ENCODE measurements at places on chromosomes 6 and 20.
A peak's percentile ranks its signal among the peaks of the same experiment; 100 is the strongest.

DNA sequence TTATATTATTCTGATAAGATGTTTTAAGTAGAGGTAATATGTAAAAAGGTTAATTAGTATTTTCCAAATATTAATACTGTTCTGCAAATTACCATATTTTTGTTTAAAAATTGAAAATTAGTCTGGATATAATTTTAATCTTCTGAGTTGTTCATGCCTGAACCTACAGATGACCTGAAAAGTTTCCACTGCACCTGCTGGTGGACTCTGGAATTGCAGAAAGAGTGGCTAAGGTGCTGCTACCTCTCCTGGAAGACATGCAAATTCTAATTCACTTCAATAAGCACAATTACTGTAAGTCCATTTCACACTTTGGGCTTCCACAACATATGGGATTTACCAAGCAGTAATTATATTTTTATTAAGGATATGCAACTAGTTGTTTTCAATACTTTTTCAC, 77.7 kb upstream of the OLIG3 start:
- peak; percentile 19 for DNase-seq

DNA sequence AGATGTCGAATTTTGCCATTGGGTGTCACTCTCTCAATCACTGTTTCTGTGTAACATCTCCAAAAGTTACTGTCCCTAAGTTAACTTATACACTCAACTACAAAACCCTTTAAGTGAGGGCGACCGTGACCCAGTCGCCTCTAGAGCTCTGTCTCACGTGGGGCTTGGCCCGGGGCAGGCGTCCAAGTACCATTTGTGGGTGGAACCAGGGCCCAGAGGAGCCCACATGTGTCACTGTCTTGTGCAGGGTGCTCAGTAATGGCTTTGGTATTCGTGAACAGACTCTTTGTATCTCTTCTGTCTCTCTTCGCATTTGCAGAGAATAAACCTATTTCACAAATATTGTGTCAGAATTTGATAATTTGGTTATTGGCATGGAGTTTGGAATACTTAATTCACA, 109.9 kb upstream of the THBS2 start:
- DNase-seq: no peak

GRCh38 chr6:36853325-36853724, 14.1 kb upstream of the CPNE5 start:
- DNase-seq: no peak

DNA sequence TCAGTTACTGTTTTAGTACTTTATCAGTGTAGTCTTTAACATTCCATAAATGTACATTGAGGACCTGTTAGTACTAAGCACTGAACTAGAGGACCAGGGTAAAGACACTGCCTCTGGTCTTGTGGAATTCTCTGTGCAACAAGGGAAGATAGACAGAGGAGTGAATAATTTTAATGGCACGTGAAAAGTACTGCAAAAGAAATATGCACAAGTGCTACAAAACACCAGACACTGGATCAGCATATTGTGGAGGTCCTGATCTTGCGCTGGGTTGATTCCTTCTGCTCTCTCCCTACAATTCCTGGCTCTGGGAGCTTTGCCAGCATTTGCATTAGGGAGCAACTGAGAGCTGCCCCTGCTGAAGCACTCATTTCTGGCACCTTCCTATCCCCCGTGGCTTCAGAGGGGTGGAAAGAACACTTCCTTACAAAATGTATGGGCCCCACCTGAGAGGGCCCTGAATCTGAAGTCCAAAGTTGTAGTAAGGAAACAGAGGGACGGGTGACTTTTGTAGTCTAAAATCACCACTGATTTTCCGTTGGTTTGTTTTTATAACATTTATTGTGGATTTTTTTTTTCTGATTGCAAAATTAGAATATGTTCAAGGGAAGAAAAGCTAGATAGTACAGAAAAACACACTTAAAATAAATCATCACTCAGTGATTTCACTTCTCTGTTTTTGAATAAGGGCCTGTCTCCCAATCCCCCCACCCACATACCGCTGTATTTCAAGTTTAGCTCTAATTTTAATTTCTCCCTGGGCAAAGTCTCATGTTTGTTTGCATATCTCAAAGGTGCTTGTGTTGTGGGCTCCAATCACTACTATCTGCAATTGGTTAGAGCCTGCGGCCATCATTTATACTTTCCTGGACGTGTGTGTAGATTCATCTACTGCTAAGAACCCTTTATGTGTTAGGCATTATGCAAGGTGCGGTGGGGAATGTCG, 4.9 kb downstream of the PKIG start:
- DNase-seq: no peak

DNA sequence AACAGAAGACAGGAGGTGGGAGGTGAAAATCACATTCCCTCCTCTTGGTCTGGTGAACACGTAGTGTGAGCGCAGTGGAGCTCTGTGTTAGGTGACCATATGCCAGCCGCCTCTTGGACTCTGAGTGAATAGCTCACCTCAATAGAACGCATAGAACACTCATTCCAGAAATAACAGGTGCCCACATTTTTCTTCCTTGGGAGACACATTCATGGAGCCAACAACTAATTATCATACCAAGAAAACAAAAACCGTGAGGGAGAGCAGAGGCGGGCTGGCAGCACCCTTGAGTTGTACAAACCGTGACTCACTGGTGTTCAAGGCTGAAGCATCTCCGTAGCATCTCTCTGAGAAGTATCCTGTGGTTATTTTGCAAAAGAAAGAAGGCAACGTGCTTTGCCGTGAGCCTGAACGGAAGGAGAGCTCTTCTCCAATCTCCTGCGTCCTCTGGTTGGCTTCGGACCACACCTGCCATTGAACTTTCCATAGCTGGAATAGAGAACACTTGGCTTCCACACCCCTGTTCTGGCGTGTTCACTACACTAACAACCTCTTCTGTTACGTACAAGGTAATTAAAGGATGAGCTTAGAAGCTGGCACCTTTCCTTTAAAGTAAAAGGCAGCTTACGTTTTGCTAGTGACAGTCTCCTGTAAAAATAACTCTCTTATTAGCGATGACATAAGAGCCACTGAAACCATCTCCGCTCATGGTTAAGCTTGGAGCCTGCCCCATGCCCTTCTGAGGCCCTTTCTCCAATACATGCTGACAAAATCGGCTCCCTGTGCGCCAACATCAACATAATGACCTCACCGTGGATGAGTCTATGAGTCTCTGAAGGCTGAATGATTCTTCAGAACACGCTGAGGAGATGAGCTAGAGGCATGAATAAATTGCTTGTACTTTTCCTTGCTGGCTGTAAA, 30.2 kb upstream of the SGK1 start:
- DNase-seq: no peak

- DNase-seq: no peak
These were observed 79.8 kb upstream of the OPRM1 start for GRCh38 chr6:153959276-153959675.

DNA sequence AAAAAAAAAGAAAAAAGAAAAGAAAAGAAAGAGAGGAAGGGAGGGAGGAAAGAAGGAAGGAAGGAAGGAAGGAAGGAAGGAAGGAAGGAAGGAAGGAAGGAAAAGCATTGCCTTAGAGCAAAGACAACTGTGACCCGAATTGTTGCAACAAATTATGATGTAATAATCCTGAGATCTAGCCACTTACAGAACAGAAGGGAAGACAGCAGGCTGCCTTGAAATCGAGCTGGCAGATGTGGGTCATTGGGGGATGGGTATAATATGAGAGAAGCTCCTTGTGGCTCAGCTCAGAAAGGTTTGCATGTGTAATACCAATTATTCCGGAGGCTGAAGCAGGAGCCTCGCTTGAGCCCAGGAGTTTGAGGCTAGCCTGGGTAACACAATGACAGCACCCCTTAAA, 208.1 kb upstream of the PROKR2 start:
- DNase-seq: no peak

DNA sequence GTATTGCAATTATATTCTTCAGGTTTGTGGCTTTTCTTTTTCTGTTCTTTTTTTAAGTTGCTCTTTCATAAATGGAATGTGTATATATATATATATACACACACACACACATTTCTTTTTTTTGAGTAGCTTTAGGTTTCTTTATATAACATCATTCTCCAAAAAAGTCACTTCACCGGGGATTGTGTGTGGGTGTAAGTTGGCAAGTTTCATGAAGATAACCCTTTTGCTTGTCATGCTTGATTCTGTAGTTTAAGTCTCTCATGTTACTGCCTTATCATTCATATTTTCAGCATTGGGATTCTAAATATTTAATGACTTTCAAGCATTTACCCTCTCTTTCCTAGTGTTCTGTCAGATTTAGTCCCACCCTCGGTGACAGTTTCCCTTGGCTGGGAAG, 181.0 kb downstream of the FARS2 start:
- DNase-seq: no peak

DNA sequence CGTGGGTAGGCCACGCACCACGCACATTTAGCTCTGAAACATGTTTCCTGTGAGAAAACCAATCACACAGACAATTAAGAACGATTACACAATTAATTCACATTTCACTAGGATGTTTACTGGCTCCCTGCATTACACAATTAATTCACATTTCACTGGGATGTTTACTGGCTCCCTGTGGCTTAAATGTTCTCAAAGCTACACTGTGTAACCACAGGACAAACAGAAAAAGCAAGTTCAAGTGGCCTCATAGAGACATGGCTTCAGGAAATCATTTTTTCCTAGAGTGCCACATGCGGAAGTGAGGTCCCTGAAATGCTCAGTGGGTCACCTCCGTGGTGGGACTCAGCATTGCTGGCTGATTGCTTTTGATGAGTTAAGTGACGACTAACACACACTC, 61.7 kb upstream of the XRN2 start:
- no peak for DNase-seq

DNA sequence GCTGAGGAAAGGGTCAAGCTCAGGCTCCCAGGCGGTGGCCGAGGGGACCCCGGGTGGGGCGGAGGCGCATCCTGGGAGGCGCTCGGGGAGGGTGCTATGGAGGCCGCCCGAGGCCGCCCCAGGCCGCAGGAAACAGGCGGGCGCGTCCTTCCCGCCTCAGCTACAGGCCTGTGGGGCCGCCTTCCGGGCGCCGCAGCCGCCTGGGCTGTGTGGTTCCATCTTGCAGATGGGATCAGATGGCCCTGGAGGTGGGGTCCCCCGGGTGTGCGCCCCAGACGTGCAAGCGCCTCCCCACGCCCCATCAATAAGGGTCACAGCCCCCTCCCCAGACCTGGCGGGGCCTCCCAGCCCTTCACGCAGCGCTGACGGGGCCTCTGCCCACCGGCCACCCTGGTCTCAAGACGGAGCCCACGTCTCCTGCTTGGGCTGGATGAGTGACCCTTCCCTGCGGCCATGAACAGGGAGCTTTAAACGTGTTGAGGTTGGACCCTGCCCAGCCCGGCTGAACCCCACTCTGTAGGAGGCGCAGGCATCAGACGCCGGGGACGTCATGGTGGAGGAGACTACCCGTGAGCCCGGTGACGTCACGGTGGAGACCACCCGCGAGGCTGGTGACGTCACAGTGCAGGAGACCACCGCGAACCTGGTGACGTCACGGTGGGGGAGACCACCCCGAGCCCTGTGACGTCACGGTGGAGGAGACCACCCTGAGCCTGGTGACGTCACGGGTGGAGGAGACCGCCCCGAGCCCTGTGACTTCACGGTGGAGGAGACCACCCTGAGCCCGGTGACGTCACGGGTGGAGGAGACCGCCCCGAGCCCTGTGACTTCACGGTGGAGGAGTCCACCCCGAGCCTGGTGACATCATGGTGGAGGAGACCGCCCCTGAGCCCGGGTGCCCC, 267.0 kb downstream of the DLL1 start:
- no peak for DNase-seq

GRCh38 chr6:26045065-26045927, 41.9 kb upstream of the HFE start:
- no peak for DNase-seq

DNA sequence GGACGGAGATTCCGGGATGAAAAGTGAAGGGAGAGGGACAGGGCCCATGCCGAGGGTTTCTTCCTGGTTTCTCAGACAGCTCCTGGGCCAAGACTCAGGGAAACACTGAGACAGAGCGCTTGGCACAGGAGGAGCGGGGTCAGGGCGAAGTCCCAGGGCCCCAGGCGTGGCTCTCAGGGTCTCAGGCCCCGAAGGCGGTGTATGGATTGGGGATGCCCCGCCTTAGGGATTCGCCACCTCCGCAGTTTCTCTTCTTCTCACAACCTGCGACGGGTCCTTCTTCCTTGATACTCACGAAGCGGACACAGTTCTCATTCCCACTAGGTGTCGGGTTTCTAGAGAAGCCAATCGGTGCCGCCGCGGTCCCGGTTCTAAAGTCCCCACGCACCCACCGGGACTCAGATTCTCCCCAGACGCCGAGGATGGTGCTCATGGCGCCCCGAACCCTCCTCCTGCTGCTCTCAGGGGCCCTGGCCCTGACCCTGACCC, 55.0 kb upstream of the HLA-A start:
- DNase-seq: no peak

DNA sequence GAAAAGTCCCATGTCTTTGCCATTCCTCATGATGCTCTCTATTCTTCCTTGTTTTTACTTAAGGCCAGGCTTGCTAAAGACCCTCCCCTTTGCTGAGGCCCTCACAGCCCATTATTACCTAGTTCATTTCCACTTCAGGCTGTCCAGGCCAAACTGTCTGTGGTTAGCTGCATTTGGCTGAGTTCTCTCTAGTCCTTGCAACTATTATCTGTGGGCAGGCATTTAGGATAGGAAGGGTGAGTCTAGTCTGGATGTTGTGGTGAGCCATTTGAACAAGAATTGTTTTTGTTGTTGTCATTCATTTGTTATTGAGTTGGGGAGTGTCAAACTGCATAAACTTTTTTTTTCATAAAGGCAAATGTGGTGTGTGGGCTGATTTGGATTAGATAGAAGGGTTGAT, 182.4 kb downstream of the CD109 start:
- no peak for DNase-seq

- DNase-seq: no peak
These were observed 146.2 kb upstream of the SMLR1 start for GRCh38 chr6:130681028-130681427.

DNA sequence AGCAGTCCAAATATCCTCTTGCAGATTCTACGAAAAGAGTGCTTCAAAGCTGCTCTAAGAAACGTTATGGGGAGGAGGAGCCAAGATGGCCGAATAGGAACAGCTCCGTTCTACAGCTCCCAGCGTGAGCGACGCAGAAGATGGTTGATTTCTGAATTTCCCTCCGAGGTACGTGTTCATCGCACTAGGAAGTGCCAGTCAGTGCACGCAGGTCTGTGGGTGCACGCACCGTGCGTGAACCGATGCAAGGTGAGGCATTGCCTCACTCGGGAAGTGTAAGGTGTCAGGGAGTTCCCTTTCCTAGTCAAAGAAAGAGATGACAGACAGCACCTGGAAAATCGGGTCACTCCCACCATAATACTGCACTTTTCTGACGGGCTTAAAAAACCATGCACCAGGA, 272.1 kb upstream of the DEFB115 start:
- no peak for DNase-seq

- DNase-seq: no peak
These were observed 16.4 kb downstream of the CST8 start for GRCh38 chr20:23507346-23507745.

DNA sequence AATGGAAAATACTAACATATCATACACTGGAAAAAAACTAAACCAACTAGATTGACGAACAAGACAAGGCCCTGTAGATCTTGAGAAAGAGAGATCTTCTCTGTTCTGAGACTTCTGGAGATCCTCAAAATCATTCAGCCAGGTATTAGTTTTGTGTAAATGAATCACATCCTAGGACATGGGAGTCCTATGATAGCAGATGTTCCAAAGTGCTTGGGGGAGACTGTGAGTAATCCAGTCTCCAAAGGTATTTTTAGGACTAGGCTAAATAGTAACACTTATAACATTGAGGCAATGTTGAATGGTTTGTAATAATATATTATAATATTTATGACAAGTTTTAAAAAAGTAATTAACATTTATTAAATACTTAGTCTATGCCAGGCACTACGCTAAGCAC, 275.0 kb downstream of the BTBD9 start:
- DNase-seq: no peak

Data from GM12891 (cell line).